ENCODE measurements at places on chromosomes 7 and 10.

- DNase-seq = no peak
Measured at GRCh38 chr7:33612442-33612841, 292.9 kb upstream of the BMPER start.

- no peak for DNase-seq
Measured at GRCh38 chr7:48398191-48398590, 226.9 kb downstream of the ABCA13 start.

DNA sequence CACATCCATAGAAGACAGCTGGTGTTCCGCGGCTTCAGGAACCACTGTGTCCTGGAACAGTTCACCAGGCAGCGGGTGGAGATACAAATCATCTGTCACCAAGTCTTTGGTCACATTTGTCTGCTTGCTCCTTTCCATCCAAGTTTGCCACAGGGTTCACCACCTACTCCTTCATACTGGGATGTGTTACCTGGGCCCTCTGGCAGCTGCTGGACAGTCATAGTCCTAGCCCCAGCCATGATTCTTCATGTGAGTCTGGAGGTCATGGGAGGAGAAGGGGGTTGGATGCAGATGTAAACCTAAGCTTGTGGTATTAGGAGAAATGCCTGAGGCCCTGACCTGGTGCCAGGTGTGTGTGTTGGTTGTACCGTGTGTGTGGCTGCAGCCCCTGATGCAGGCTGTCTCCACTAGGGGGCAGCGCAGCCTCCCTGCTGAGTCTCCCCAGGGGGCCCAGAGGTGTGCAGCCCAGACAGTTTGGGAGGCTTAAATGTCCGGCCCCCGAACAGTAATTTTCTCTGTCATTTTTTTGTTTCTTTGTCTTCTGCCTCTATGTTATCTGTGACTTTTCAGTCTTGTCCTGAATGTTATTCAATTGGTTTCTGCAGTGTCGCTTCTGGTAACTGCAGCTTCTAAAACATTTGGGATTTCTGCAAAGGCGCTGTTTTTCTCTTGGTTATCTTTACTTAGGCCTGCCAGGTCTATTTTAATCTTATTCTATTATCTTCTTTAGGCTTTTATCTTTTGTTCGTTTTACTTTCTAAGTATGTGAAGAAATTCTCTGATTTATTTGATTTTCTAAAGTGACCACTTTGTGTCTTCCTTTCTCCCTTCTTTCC, 14.8 kb downstream of the NPS start:
- DNase-seq = no peak

GRCh38 chr10:71127773-71128172, 84.6 kb upstream of the UNC5B start:
- no peak for DNase-seq

All from urinary bladder (tissue), 4 donors.